Stimulated activated CD8-positive, alpha-beta memory T cell treated with anti-CD3 and anti-CD28 coated beads, Interleukin-2, amount 100 ng/mL, for 48 hours (primary cell): ENCODE measurements at places on chromosomes 5 and 9.

DNA sequence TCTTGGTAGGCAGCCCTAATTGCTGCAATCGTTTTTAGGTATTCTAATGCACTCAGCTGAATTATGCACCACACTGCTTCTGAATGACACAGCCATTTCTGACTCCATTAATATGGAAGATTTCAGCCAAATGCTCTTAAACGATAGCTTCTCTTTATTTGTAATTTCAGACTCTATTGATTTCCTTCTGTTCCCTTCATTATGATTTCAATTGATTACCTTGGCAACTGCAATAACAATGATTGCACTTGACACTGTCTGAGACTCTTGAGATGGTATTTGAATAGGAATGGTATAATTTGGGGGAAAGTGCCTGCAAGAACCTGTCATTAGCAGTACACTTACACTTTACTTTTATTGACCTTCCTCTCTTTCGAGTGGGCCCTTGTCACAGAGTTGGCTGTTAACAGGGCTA, 296.1 kb upstream of the DMAC1 start:
- DNase-seq = no peak

- no peak for DNase-seq
Measured at GRCh38 chr5:86716121-86716520, 98.4 kb downstream of the COX7C start.

DNA sequence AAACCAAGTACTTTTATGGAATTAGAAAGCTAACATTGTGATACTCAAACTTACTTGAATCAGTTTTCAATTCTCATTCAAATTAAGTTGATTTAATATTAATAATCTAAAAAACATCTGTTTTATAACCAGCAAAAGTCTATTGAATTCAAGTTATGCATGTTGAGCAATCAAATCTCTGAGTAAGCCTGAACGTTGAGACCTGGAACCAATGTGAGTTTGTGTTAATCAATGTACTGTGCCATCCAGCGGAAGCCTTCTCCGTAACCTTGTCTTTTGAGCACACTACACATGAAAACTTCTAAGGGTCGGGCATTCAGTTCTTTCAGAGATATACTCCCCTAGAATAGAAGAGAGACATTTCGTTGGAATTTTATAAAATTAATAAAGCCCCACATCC, 25.9 kb downstream of the SAR1B start:
- DNase-seq = no peak

GRCh38 chr5:555058-555623, 30.9 kb upstream of the SLC9A3 start:
- no peak for DNase-seq

GRCh38 chr5:58024151-58024550, 435.7 kb downstream of the PLK2 start:
- DNase-seq = no peak

- DNase-seq = peak; percentile 73
Measured at GRCh38 chr9:114718801-114719221, 36.8 kb upstream of the TEX48 start.

GRCh38 chr9:113957351-113957750, 81.2 kb downstream of the ZNF618 start:
- no peak for DNase-seq

GRCh38 chr9:123933440-123934212, 3.7 kb upstream of the DENND1A start:
- no peak for DNase-seq

DNA sequence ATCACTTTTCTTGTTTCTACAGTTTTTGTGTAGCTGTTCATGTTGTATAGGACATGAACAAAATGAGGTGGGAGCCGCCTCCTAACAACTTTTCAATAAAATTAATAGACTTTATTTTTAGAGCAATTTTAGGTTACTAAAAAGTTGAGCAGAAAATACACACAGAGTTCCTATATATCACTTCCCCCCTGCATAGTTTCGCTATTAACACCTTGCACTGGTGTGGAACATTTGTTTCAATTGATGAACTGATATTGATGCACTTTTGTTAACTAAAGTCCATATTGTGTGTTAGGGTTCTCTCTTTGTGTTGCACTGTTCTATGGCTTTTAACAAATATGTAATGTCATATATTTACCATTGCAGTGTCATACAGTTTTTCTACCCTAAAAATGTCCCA, 47.8 kb upstream of the KCNN2 start:
- DNase-seq = no peak

DNA sequence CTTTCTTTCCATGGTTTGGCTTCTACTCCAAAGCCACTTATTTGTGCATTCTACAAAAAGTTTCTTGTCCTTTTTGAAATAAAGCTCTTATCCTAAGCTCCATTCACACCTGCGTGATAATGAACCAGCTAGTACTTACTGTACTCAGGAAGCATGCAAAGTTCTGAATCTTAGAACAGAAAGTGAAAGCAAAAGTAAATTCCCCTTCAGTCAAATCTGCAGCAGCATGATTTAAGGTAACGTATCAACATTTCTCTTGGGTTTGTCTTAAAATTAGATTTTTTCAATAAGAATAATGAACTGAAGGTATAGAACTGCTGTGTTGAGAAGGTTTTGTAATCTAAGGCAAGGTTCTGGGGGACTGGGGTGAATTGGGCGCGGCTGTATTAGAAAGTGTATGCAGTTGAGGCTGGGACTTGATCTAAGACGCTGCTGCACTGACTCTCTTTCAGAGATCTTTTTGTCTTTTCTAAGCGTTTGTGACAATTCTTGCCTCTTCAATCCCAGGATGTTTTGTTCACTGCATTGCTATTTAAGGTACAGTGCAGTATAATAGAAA, at the start of gene ERAP2:
Gene ERAP2, plus strand, starts transcription at position 209 of the 559 bp plus-strand sequence. CDS start 3,186 bp downstream, outside the sequence.
- DNase-seq = no peak

GRCh38 chr5:81023261-81023970, 63.3 kb downstream of the RASGRF2 start:
- no peak for DNase-seq

- DNase-seq = no peak
Measured at GRCh38 chr5:11477786-11478185, 426.5 kb downstream of the CTNND2 start.

DNA sequence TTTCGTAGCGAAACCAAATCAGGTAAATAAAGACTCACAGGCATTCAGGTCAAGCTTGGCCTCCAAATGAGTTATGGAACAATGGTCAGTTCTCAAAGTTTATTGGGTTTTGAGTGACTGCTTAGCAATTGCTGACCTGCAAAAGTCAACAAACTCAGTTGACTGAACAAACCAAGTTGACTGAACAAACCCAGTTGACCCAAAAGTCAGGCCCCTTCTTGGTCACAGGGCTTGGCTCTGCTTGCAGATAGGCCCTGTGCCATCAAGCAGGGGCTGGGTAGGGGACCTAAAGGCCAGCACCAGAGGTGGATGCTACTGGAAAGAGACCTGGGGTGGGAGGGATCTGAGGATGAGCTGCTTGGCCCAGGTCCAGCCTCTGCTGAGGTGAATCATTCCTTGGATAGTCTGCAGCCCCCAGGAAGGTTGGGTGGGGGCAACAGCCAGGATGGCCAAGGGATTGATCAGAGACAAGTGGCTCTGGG, 64.6 kb downstream of the GADD45G start:
- no peak for DNase-seq

DNA sequence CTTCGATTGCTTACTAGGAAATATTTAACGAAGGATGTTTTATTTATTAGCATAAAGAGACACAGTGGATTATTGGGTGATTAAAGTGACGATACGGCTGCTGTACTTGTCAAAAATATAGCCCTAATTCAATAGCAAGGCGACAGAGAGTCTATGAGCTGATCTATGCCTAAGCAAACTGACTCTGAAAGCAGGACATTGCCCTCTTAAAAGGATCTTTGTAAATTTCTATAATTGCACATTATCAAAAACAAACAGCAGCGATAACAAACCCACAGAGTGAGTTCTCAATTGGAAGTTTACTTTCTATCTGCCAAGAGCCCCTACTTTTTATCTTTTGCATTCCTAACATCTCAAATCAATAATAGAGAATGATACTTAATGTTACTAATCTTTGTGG, 31.4 kb downstream of the TLX3 start:
- no peak for DNase-seq

DNA sequence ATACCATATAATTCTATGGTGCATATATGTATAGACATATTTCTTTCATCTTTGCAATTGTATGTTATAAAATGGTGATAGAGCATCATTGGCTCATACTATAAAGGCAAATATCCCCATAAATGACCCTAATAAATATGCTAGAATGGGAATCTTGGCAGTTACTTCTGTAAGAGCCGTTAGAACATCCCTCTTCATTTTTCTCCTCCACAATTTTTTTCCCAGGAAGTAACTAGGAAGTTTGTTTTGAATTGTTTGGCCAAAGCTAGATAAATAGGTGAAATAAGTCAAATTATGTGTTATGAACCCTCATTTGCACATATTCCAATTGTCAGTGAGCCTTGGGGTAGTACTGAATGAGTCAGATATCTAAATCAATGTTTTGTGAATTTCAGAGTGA, 209.9 kb downstream of the ADAMTSL1 start:
- no peak for DNase-seq

DNA sequence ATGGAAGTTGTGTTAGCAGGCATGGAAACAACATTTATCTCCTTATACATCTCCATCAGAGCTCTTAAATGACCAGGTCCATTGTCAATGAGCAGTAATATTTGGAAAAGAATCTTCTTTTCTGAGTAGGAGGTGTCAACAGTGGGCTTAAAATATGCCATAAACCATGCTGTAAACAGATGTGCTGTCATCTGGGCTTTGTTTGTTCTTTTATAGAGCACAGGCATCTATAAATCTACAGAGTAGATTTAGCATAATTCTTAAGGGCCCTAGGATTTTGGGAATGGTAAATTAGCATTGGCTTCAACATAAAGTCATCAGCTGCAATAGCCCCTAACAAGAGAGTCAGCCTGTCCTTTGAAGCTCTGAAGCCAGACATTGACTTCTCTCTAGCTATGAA, 7.7 kb upstream of the HRCT1 start:
- no peak for DNase-seq
